Activated CD4-positive, alpha-beta T cell treated with anti-CD3 and anti-CD28 coated beads, Interleukin-2, amount 10 ng/mL, durations not matched to agents 7 days and 5 days (primary cell): ENCODE measurements at places on chromosomes 13 and 19. TPM values are rescaled to one million over a fixed set of nuclear protein-coding genes. Genes with fewer than 3 reads are reported as not detected.
A peak's percentile ranks its signal among the peaks of the same experiment; 100 is the strongest.

Gene ZNF534
- total RNA-seq = not detected

Gene ZNF628
- 9.7 TPM for total RNA-seq

Gene FXYD7
- 5.0 TPM for total RNA-seq

Gene VSIG10L
- total RNA-seq = 0.99 TPM

Gene CRX
- total RNA-seq = not detected

Gene CYP4F2
- not detected for total RNA-seq

Gene KLC3
- total RNA-seq = not detected

Gene ZNF177
- total RNA-seq = 0.75 TPM

Gene RAB3A
- 5.2 TPM for total RNA-seq

Gene SERPINE3
- not detected for total RNA-seq

Gene SELENOV
- total RNA-seq = not detected

Gene ABCA7
- 87.5 TPM for total RNA-seq

Gene SCN1B
- 0.50 TPM for total RNA-seq

- no peak overlapping the region for H3K4me3 ChIP-seq
- H3K27me3 ChIP-seq = no peaks in the 10 kb centered on the region
- DNase-seq = no peak
- no peaks in the 10 kb centered on the region for H3K4me1 ChIP-seq
- no peak overlapping the region for H3K27ac ChIP-seq
Measured at GRCh38 chr13:107529035-107529434, 686.3 kb downstream of the LIG4 start.

DNA sequence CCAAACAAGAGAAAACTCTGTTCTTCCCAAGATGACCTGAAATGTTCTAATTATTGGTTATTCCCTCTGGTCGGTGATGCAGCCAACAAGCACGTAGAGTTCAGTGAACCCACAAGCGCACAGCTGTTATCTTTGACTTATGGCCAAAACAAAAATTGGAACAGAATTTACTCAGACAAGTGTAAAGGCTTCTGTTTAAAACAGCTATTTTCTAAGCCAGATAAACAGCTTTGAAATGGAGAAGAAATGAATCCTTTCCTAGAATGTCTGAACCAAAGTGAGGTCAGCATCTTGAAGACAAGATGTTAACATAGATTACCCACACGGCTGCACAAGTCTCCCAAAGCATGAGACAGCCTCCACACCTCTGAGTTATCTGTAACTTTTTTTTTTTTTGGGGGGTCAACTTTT is 669.2 kb downstream of the DIAPH3 start:
- no peak overlapping the region for H3K4me3 ChIP-seq
- no peak overlapping the region for H3K27ac ChIP-seq
- peaks cover 7% of the 10 kb centered on the region for H3K4me1 ChIP-seq

- H3K4me1 ChIP-seq = no peaks in the 10 kb centered on the region
- no peak for DNase-seq
- H3K27me3 ChIP-seq = no peaks in the 10 kb centered on the region
- H3K36me3 ChIP-seq = no peaks in the 10 kb centered on the region
- no peak overlapping the region for H3K27ac ChIP-seq
Measured at GRCh38 chr13:108586826-108587225, 42.6 kb upstream of the MYO16 start.

DNA sequence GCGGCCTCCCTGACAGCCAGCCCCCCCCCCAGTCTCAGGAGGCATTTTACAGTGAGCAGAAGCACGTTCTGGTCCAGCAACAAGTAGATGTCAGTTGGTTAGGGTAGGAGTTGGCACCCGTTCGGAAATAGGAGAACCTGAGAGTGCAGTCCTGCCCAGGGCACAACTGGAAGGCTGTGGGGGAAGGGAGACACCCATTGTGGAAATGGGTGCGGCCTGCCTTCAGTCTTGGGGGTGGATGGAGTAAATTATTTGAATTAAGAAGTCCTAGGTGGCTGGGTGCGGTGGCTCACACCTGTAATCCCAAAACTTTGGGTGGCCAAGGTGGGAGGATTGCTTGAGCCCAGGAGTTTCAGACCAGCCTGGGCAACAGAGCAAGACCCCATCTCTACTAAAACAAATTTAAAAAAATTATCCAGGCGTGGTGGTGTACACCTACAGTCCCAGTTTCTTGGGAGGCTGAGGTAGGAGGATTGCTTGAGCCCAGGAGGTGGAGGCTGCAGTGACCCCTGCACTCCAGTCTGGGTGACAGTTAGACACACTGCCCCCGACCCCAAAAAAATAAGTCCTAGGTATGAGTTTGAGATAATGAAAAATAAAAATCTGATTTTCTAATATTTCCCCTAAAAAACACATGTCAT is 1.2 kb downstream of the CIRBP start:
- peaks cover 67% of the 10 kb centered on the region for H3K4me1 ChIP-seq
- peak overlapping the region; percentile 90 for H3K27ac ChIP-seq
- peak overlapping the region; percentile 88 for H3K4me3 ChIP-seq
- H3K36me3 ChIP-seq = peaks cover 45% of the 10 kb centered on the region

- peaks cover 14% of the 10 kb centered on the region for H3K4me1 ChIP-seq
- no peak for DNase-seq
- no peak overlapping the region for H3K27ac ChIP-seq
- no peak overlapping the region for H3K4me3 ChIP-seq
- no peaks in the 10 kb centered on the region for H3K36me3 ChIP-seq
Measured at GRCh38 chr19:31113293-31113692, 235.9 kb downstream of the TSHZ3 start.

GRCh38 chr19:7645163-7645562 is 8.3 kb downstream of the STXBP2 start:
- no peaks in the 10 kb centered on the region for H3K27me3 ChIP-seq
- H3K4me3 ChIP-seq = no peak overlapping the region
- peaks cover 22% of the 10 kb centered on the region for H3K36me3 ChIP-seq
- peaks cover 7% of the 10 kb centered on the region for H3K4me1 ChIP-seq

DNA sequence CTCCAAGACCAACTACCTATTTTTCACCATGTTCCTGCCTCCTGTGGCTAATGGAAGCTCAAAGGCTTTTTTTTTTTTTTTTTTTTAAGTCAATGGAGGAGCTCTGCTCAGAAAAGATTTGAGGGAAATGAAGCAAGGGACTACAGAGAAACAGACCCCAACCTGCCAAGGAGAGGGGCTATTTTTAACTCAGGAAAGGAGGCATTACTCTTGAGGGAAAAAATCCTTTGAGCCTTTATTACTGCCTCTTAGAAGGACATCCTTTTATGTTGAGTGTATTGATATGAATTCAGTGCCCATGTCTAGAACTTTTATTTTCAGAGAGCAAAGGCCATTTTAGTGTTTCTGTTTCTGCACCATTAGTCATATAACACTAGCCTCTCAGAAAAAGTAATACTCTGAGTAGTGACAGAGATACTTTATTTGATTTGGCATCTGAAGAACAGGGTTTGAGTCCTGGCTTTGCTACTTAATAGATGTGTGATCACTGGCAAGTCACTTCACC is 68.1 kb upstream of the PCDH8 start:
- H3K4me1 ChIP-seq = no peaks in the 10 kb centered on the region
- no peaks in the 10 kb centered on the region for H3K36me3 ChIP-seq

DNA sequence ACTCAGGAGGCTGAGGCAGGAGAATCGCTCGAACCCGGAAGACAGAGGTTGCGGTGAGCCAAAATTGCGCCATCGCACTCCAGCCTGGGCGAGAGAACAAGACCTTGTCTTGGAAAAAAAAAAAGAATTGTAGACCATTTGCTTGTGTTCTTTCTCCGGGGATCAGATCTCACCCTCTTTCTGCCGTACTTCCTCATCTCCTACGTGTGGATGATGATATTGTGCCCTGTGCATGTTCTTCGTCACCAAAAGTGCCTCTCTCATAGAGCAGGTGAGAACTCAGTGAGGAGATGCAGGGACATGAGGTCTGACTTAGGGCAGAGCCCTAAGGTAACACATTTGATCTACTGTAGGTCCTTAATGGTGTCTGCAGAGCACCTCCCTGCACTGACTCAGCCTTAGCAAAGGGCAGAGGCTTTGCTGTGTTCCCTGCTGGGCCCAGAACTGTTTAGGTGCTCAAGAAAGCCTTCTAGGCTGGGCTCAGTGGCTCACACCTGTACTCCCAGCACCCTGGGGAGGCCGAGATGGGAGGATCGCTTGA is 1.3 kb downstream of the APOC2 start:
- DNase-seq = no peak
- no peaks in the 10 kb centered on the region for H3K36me3 ChIP-seq
- H3K27me3 ChIP-seq = no peaks in the 10 kb centered on the region
- no peaks in the 10 kb centered on the region for H3K4me1 ChIP-seq
- H3K4me3 ChIP-seq = no peak overlapping the region

GRCh38 chr13:51808811-51809210 is 4.8 kb upstream of the DHRS12 start:
- DNase-seq = no peak
- H3K36me3 ChIP-seq = peaks cover 3% of the 10 kb centered on the region
- H3K27ac ChIP-seq = no peak overlapping the region
- H3K4me1 ChIP-seq = peaks cover 32% of the 10 kb centered on the region
- no peak overlapping the region for H3K4me3 ChIP-seq

DNA sequence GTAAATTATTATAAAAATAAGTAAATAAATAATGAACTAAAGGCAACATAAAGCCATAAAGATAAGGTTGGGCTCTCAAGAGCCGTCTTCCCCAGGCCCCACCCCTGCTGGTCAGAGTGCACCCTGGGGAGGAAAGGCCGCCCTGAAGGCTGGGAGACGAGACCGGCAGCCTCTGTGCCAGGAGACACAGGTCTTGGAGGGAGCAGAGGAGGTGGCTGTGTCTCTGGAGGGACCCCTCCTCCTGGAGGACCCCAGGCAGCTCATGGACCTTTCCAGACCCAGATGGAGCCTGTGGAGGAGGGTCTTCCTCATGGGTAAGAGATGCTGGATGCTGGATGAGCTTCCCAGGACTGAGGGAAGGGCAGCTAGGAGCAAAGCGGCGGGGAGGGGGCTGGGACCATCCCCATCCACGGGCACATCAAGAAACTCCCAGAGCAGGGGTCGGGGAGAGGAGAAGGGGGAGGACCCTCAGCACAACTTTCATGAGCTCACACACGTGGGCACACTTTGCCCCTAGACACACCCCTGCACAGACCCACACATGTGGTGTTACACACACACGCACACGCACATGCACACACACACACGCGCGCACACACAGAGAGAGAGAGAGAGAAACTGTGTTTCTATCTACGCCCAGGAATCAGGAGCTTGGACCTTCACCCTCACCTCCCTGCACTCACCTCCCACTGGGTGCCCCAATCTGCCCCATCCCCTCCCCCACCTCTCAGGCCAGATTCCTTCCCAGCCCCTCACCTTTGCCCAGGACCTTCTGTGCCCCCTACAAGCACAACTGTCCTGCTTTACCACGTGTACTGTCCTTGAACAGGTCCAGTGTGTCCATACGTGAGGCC is at the start of gene CEACAM18:
TSS of gene CEACAM18 (plus strand) at position 159 of the 854 bp plus-strand sequence.
- H3K27ac ChIP-seq = no peak within 1 kb of the TSS
- DNase-seq = no peak
- H3K36me3 ChIP-seq = no peaks in the 10 kb centered on the region
- no peak within 1 kb of the TSS for H3K4me3 ChIP-seq
- no peaks in the 10 kb centered on the region for H3K27me3 ChIP-seq
- H3K4me1 ChIP-seq = no peaks in the 10 kb centered on the region

- no peaks in the 10 kb centered on the region for H3K36me3 ChIP-seq
- H3K4me3 ChIP-seq = no peak overlapping the region
- H3K27ac ChIP-seq = no peak overlapping the region
- H3K4me1 ChIP-seq = peaks cover 1% of the 10 kb centered on the region
Measured at GRCh38 chr19:3322199-3322978, 44.0 kb upstream of the NFIC start.

GRCh38 chr13:94710065-94710781 is 2.1 kb downstream of the SOX21 start:
- DNase-seq = no peak
- H3K4me1 ChIP-seq = peaks cover 20% of the 10 kb centered on the region
- H3K27ac ChIP-seq = no peak overlapping the region
- peaks cover 77% of the 10 kb centered on the region for H3K27me3 ChIP-seq
- peaks cover 2% of the 10 kb centered on the region for H3K36me3 ChIP-seq
- H3K4me3 ChIP-seq = peak overlapping the region; percentile 30

DNA sequence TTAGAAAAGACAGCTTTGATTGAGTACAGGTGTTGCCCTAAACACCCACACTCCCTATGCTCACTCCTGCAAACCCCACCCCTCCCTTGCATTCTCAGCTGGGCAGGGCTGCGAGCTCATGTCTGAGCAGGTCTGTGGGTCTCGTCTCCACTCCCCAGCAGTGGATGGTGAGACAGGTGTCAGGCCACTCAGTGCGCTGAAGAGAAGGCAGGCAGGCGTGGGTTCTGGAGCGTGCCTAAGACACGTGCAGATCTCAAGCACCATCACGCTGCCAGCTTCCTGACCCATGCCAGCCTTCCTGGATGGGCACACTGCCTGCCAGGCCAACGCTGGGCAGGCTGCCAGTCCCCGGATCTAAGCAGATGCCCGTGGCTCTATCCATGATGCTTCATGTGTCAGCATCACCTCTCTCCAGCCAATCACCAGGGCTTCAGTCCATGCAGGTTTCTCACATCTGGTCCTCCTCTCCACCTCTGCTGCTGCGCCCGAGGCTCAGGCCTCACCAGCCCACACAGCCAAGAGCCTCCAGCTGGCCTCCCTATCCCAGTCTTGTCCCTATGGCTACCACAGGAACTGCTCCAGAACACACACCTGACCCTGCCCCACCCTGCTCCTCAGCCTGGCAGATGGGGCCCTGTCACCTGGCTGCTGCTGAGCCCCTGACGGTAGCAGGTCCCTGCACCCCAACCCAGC is 42.6 kb downstream of the EPS15L1 start:
- H3K36me3 ChIP-seq = peaks cover 24% of the 10 kb centered on the region
- DNase-seq = no peak
- H3K27ac ChIP-seq = peak overlapping the region; percentile 62

DNA sequence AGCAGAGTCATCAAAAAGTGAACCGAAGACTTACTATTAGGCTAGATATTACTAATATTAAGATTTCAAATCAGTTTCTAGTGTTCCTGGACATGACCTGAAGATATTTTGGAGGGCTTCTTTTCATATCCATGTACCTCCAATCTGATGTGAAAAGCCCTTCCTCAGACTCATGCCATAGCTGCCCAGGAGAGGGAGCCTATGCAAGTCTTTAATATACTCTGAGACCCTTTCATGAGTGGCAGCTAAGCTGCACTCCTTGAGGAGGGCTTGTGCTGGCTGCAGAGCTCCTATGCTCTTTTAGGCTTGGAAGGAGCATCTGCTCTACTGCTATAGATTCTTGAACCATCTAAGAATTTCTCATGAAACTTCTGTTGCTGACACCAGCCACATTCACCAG is 715.3 kb downstream of the OLFM4 start:
- H3K27ac ChIP-seq = no peak overlapping the region
- no peak for DNase-seq
- no peaks in the 10 kb centered on the region for H3K4me1 ChIP-seq

DNA sequence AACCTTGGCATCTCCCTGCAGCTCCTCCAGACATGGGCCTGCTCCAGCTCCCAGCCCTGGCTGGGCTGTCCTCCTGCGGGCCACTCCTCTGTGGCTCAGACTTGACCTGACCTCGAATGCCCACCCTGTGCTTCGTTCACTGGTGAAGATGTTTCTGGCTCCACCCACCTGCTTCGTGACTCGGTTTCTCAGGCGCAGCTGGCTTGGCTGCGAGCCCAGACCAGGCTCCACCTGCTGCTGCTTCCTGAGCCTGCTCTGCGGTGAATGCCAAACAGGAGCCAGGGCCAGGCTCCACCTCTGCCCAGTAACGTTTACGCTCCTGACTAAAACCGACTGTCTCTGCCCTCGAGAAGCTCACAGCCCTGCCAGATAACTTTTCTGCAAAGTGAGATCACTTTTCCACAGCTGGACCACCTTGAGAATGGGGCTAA is 8.9 kb upstream of the RSPH6A start:
- no peak overlapping the region for H3K27ac ChIP-seq
- no peak overlapping the region for H3K4me3 ChIP-seq
- no peaks in the 10 kb centered on the region for H3K4me1 ChIP-seq
- no peak for DNase-seq

GRCh38 chr13:100138859-100139491 is 50.1 kb downstream of the PCCA start:
- no peak overlapping the region for H3K4me3 ChIP-seq
- H3K27me3 ChIP-seq = no peaks in the 10 kb centered on the region
- no peak for DNase-seq
- peaks cover 12% of the 10 kb centered on the region for H3K4me1 ChIP-seq
- H3K27ac ChIP-seq = no peak overlapping the region
